Activated CD4-positive, alpha-beta T cell treated with anti-CD3 and anti-CD28 coated beads for 36 hours (primary cell): ENCODE measurements at places on chromosomes 6 and 20.

DNA sequence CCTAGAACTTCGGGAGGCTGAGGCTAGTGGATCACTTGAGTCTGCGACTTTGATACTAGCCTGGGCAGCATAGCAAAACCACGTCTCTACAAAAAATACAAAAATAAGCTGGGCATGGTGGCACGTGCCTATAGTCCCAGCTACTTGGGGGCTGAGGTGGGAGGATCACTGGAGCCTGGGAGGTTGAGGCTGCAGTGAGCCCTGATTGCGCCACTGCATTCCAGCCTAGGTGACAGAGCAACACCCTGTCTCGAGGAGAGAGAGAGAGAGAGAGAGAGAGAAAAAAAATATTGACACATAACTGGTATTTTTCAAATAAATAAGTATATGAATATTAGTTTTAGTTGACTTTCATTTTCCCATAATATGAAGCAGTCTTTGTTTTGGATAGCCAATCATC, 222.2 kb downstream of the BTBD9 start:
- no peak for DNase-seq

DNA sequence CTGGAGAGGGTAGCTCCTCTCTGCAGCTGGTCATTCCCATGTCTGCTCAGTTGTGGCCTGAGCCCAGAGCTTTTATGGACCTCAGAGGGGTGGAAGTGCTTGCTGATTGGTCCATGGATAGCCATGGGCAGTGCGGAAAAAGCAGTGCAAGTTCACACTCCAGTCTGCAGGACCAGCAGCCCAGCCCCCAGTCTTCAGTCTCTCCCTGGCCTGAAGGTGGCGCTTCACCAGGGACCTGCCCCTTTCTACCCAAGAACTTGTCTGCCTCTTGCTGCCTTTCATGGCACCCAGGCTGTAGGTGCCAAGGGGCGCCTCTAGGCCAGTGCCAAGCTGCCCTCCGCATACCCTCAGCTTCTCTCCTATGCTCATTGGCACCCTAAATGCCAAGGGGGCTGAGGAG, 91.0 kb downstream of the TBXT start:
- peak; percentile 10 for DNase-seq

GRCh38 chr6:41524634-41525011, 21.6 kb upstream of the FOXP4 start:
- DNase-seq = no peak

DNA sequence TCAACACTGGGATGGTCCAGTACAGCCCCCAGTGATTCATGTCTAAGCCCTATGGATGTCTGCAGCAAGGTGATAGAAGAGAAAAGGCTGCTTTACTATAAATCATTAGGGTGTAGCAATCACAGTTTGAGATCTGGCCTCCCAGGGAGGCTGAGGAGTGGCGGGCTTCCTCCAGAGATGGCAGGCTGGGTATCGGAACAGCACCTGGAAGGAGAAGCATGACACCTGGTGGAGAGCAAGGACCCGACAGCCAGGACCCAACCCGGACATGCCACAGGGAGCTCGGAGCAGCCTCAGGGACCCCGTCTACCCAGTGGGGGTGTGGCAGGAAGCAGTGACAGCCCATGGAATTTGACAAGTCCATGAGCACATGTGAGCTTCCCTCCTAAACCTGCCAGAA, 114.8 kb upstream of the CD93 start:
- DNase-seq = peak; percentile 29

GRCh38 chr20:38842026-38842425, 36.5 kb downstream of the PPP1R16B start:
- no peak for DNase-seq

DNA sequence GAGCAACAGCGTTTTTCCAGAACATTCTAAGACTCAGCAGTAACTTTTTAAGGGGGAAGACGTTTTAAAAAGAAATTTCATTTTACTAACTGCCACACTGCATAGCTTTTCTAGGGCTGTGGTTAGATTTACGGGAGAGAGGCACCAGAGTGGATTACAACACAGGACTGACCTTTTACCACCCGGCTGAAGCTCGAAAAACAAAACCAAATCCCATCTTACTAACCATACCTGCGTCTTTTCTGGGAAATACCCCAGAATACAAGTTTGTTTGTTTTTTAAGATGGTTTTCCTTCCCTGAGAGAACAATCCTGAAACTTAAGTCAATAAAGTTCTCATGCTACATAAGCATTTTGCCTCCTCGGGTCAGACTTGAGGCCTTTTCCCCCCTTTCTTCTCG, 209.3 kb upstream of the SOX4 start:
- no peak for DNase-seq

DNA sequence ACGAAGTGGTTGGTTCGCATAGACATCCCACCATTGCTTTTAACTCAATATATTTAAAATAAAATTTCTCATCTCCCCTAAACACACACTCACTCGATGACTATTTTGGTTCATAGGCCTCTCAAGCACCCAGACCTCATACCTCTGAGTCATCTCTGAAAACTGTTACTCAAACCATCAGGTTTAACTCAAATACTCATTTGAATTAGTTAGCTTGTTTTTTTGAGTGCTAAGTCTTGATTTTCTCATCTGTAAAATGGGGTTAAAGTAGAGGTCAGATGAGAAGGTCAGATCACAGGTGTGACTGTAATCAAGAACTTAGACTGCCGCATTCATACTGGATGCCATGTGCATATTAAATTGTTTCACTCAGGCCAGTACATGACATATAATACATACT, 243.9 kb upstream of the TENT5A start:
- DNase-seq = no peak

DNA sequence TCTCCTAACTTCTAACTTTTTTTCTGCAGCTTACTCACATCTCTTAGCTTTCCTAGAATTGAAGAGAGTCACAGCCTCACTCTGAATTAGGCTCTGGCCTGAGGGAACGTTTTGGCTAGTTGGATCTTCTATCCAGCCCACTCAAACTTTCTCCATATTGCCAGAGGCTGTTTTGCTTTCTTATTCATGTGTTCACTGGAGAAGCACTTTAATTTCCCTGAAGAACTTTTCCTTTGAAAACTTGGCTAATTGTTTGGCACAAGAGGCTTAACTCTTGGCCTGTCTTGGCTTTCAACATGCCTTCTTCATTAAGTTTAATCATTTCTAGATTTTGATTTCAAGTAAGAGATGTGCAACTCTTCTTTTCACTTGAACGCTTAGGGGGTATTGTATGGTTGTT, 138.2 kb upstream of the PLCB4 start:
- no peak for DNase-seq
